ENCODE measurements at places on chromosomes 3 and 15.

DNA sequence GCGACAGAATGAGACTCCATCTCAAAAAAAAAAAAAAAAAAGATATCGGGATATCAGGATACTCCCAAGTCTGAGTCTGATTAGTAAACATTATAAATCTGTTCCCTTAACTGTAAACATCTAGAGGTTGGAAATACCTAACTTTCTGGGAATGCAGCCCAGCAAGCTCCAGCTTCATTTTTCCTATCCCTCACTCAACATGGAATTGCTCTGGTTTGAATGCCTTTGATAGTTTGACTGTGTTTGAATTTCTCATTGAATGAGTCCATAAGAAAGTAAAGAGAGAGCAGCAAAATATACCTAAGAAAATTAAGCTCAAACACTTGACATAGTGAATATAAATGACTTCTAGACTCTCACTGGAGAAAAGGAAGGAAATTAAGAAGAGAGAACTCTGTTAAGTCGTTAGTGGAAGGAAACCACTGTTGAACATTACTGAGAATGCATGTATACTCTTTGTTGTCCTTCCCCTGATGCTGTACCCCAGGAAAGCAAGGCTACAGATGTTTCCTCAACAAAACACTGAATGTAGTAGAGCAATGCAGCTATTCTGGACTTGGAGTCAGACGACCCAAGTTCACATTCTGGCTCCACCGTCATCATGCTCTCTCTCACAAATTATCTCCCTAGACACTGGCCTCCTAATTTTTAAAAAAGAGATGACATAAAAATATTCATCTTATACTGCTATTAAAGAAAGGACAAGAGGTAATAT lies 62.4 kb downstream of the CD200 start:
- no peak overlapping the region for H3K27ac ChIP-seq
- H3K27me3 ChIP-seq = no peaks in the 10 kb centered on the region
- H3K4me3 ChIP-seq = no peak overlapping the region

GRCh38 chr3:18111796-18112232 lies 313.3 kb downstream of the SATB1 start:
- H3K4me3 ChIP-seq = no peak overlapping the region
- no peaks in the 10 kb centered on the region for H3K4me1 ChIP-seq
- H3K36me3 ChIP-seq = no peaks in the 10 kb centered on the region
- no peak overlapping the region for H3K27ac ChIP-seq
- DNase-seq = no peak

GRCh38 chr3:14460342-14461005 lies 58.1 kb downstream of the SLC6A6 start:
- no peaks in the 10 kb centered on the region for H3K27me3 ChIP-seq
- H3K4me1 ChIP-seq = peaks cover 5% of the 10 kb centered on the region
- no peak overlapping the region for H3K27ac ChIP-seq
- no peak overlapping the region for H3K4me3 ChIP-seq

GRCh38 chr3:42148982-42149432 lies 57.9 kb downstream of the TRAK1 start:
- H3K27me3 ChIP-seq = no peaks in the 10 kb centered on the region
- no peak overlapping the region for H3K27ac ChIP-seq
- H3K4me1 ChIP-seq = peaks cover 3% of the 10 kb centered on the region
- no peaks in the 10 kb centered on the region for H3K36me3 ChIP-seq
- peak; percentile 94 for DNase-seq

DNA sequence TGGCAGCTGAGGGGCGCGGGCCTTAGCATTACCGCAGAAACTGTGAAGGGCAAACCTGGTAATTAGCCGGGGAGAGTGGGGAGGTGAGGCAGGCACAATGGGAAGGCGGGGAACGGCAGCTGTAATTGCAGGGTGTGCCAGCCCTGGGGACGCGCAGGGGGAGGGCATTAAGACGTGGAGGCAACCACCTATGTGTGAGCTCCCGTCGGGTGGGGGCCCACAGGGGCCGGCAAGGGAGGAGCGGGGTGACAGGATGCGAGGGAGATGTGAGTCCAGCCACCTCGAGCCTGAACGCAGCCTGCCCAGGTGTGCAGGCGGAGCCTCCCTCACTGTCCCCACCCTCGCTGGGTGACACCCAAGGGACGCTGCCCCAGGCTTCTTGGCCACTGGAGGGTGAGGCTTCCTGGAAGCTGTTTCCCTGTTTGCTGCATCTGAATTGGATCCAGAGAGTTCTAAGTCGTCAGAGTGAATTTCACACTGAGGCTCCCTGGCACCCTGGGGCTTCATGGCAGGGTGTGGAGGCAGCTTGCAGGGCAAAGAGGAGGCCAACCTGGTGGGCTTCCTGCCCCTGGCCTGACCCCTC lies 130.6 kb upstream of the MEF2A start:
- H3K4me3 ChIP-seq = no peak overlapping the region
- no peaks in the 10 kb centered on the region for H3K36me3 ChIP-seq
- no peak overlapping the region for H3K27ac ChIP-seq
- no peaks in the 10 kb centered on the region for H3K27me3 ChIP-seq
- DNase-seq = no peak
- peaks cover 2% of the 10 kb centered on the region for H3K4me1 ChIP-seq

GRCh38 chr3:157807280-157807679 lies 298.9 kb downstream of the SHOX2 start:
- H3K36me3 ChIP-seq = no peaks in the 10 kb centered on the region
- no peak for DNase-seq

- H3K4me1 ChIP-seq = peaks cover 37% of the 10 kb centered on the region
- H3K36me3 ChIP-seq = peaks cover 3% of the 10 kb centered on the region
- no peak for DNase-seq
- peak overlapping the region; percentile 51 for H3K27ac ChIP-seq
- H3K4me3 ChIP-seq = no peak overlapping the region
Measured at GRCh38 chr3:125042725-125043406, 12.9 kb downstream of the HEG1 start.

- H3K36me3 ChIP-seq = no peaks in the 10 kb centered on the region
- H3K27me3 ChIP-seq = no peaks in the 10 kb centered on the region
- no peak overlapping the region for H3K4me3 ChIP-seq
- no peak overlapping the region for H3K27ac ChIP-seq
Measured at GRCh38 chr3:104908761-104909160, 457.9 kb upstream of the ALCAM start.

DNA sequence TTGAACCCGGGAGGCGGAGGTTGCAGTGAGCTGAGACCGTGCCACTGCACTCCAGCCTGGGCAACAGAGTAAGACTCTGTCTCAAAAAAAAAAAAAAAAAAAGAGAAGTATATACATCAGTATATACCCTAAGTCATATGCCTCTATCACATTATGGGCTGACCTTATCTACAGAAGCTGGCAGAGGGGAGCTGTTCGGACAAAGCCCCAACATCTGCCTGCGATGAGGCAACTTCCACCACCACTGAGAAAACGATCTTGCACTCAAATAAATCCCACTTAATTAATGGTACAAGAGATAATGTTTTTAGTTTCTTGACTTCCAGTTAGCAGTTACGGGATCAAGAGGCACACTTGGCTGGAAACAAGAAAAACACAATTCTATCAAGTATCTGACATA lies 2.2 kb downstream of the GLT8D1 start:
- no peak for DNase-seq
- peaks cover 2% of the 10 kb centered on the region for H3K4me1 ChIP-seq
- H3K4me3 ChIP-seq = no peak overlapping the region
- no peak overlapping the region for H3K27ac ChIP-seq

DNA sequence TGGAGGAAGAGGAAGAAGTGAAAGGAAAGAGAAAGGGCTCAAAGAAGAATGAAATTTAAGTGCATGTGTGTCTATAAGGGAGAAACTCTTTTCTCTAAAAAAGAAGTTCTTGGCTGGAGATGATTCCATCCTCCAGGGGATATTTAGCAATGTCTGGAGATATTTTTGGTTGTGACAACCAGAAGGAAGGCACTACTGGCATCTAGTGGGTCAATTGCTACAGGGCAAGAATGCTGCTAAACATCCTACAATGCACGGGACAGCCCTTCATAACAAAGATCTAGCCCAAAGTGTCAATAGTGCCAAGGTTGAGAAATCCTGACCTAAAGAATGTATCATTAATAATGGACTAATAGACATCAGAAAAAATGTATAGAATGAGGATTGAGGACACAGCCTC lies 57.4 kb upstream of the ST3GAL6 start:
- peaks cover 3% of the 10 kb centered on the region for H3K4me1 ChIP-seq
- H3K27ac ChIP-seq = no peak overlapping the region
- H3K36me3 ChIP-seq = no peaks in the 10 kb centered on the region
- H3K27me3 ChIP-seq = no peaks in the 10 kb centered on the region
- no peak for DNase-seq
- H3K4me3 ChIP-seq = no peak overlapping the region

DNA sequence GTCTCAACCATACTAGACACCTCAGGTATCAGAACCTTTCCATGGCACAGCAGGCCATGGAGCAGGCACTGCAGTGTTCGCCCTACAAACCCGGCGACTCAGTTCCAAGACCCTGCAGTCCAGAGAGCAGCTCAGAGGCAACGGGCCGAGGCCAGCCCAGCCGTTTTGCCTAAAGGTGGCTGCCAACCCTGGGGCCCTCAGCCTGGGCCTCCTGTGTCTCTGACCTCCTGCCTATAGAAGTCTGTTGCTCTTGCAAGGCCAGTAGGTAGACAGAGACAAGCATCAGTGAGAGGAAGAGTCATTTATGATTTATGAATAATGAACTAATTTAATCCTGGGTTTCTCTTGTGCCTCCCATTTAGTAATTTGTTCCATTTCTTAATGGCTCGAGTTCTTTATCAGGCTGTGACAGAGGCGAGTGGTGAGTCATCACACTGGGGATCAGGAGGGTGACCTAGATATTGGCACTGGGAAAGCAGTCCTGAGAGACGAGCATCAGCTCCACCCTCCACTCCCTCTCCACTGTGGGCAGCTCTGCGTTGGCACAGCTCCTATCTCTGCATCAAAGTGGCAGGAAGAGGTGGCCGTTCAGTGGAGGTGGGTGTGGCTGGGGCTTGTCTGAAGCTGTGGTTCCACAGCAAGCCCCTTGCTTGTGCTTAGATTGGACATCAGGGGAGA lies 79.8 kb downstream of the ABHD5 start:
- no peak overlapping the region for H3K27ac ChIP-seq
- no peak for DNase-seq
- H3K4me3 ChIP-seq = no peak overlapping the region

DNA sequence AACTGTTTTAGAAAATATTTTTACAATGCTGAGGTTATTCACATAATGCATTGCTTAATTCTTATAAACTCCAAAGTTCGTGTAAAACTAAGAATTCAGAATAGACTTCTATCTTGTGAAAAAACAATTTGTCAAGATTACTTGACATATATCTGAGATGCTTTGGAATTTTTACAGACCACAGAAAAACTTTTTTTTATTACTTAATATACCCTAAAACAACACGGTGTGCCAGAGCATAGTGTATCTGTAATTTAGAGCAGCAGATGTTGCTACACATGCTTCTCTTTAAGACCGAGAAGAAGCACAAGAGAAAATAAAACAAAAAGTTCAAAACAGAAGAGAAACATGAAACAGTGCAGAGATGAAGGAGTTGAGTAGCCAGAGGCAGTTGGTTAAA lies 26.4 kb downstream of the ASB7 start:
- H3K27ac ChIP-seq = no peak overlapping the region
- H3K4me1 ChIP-seq = no peaks in the 10 kb centered on the region
- no peaks in the 10 kb centered on the region for H3K27me3 ChIP-seq
- no peaks in the 10 kb centered on the region for H3K36me3 ChIP-seq

DNA sequence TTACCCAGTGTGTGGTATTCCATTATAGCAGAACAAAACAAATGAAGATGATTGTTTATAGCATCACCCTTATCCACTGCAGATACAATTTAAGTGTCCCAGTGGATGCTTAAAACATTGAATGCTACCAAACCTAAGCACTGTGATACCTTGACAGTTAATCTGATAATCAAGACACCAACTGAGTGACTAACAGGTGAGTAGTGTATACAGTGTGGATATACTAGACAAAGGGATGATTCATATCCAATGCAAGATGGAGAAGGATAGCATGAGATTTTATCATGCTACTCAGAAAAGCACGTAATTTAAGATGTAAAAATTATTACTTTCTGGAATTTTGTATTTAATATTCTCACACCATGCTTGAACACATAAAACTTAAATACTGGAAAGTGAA lies 1449.0 kb downstream of the OTOL1 start:
- H3K36me3 ChIP-seq = no peaks in the 10 kb centered on the region
- no peak for DNase-seq
- H3K4me1 ChIP-seq = no peaks in the 10 kb centered on the region
- no peak overlapping the region for H3K4me3 ChIP-seq
- H3K27me3 ChIP-seq = no peaks in the 10 kb centered on the region

- H3K27me3 ChIP-seq = no peaks in the 10 kb centered on the region
- H3K36me3 ChIP-seq = no peaks in the 10 kb centered on the region
- H3K27ac ChIP-seq = no peak overlapping the region
- no peaks in the 10 kb centered on the region for H3K4me1 ChIP-seq
Measured at GRCh38 chr3:134392336-134392983, 18.2 kb upstream of the AMOTL2 start.

DNA sequence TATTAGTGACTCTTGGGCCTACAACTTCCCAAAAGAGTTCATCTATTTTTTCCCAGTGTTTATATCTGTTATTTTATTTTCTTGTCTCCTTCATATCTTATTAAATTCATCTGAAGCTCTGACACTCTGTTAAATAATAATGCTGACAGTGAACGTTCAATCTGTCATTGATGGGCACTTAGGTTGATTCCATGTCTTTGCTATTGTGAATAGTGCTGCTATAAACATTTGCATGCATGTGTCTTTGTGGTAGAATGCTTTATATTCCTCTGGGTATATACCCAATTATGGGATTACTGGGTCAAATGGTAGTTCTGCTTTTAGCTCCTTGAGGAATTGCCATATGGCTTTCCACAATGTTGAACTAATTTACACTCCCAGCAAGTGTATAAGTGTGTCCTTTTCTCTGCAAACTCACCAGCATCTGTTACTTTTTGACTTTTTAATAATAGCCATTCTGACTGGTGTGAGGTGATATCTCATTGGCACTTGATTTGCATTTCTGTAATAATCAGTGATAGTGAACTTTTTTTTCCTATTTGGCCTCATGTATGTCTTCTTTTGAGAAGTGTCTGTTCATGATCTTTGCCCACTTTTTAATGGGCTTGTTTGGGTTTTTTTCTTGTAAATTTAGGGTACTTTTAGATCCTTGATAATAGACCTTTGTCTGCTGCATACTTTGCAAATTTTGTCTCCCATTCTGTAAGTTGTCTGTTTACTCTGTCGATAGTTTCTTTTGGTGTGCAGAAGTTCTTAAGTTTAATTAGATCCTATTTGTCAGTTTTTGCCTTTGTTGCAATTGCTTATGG lies 122.5 kb downstream of the LEKR1 start:
- no peaks in the 10 kb centered on the region for H3K27me3 ChIP-seq
- no peak overlapping the region for H3K27ac ChIP-seq
- H3K4me3 ChIP-seq = no peak overlapping the region
- no peaks in the 10 kb centered on the region for H3K4me1 ChIP-seq

- no peak overlapping the region for H3K27ac ChIP-seq
- no peaks in the 10 kb centered on the region for H3K4me1 ChIP-seq
- H3K27me3 ChIP-seq = no peaks in the 10 kb centered on the region
- H3K4me3 ChIP-seq = no peak overlapping the region
Measured at GRCh38 chr3:29555590-29555989, 274.7 kb downstream of the RBMS3 start.
